ENCODE measurements at places on chromosomes 12 and 14. TPM values are rescaled to one million over a fixed set of nuclear protein-coding genes. Genes with fewer than 3 reads are reported as not detected.

DNA sequence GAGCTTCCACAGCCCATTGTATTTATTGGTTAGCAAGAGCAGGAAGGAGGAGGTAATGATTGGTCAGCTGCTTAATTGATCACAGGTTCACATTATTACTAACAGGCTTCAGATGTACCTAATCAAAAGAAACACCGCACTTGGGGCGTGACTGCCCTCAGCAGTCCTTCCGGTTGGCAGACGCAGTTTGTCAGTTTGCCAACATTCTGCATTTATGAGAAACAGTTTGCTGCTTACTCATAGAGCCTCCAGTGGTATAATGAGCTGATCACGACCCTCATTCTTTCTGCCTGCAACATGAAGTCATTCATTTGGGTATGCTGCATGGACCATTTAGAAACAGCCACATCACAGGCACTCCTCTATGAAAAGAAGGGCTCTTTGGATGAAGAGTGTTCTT, 42.5 kb upstream of the PPM1H start:
- H3K27ac ChIP-seq: no peak overlapping the region
- H3K4me1 ChIP-seq: no peaks in the 10 kb centered on the region
- H3K27me3 ChIP-seq: peaks cover 2% of the 10 kb centered on the region
- no peaks in the 10 kb centered on the region for H3K36me3 ChIP-seq
- DNase-seq: no peak

Gene CCDC175
- total RNA-seq: not detected

Gene TAS2R9
- not detected for total RNA-seq

Gene LRFN5
- 9.8 TPM for total RNA-seq

Gene ZDHHC22
- total RNA-seq: 0.46 TPM

DNA sequence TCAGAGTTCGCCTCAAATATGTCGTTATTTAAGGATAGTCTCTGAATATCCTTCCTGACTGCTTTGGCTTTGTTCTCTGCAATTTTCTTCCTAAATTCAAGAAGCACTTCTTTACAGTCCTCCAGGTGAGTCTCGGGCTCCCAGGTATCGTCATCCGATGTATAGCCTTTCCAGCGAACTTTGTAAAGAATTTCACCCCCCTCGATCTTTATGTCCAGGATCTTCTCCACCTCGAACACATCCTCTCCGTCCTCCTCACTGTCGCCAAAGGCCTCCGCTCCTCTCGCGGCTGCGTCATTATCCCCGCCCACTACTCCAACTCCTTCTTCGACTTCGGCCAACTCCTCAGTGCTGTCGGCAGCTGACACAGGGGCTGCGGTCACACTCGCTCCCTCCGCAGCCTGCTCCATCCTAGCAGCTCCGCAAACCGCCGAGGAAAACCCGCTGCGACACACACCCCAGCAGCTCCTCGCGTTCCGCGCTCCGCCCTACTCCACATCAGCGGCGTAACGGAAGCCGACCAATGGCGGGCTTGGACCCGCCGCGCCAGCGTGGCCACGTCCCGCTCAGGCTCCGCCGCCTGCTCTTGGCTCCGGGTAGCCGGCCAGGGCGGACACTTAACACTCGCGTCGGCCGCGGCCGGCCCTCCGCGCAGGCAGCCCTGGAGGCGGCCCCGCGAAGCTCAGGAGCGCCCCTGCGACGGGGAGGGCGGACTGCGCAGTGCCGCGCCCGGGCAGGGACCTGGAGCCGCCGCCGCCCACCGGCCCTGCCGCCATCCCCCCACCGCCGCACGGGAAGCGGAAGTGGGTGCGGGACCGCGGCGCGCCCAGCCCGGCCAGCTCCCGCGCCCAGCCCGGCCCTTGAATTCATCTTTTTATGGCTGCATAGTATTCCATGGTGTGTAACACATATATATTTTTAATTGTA, 4.1 kb downstream of the CD163L1 start:
- no peaks in the 10 kb centered on the region for H3K27me3 ChIP-seq
- no peaks in the 10 kb centered on the region for H3K36me3 ChIP-seq
- H3K27ac ChIP-seq: no peak overlapping the region
- DNase-seq: no peak

Gene TBX5
- total RNA-seq: not detected

DNA sequence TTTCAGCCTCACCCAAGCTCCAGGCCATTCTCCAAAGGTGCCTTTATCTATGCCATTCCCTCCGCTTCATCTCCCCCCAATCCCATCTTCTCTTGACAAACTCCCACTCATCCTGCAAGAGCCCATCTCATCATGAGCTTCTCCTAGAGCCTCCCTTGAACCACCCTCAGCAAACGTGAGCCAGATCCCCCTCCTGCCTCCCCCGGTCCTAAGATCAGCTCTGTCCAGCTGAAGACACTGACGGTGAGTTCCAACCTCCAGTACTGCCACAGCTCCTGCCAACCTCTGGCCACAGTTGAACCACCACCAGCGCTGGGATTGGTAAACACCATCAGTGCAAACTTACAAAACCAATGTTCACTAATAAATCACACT, 124.6 kb downstream of the BCL11B start:
- H3K36me3 ChIP-seq: no peaks in the 10 kb centered on the region
- H3K4me1 ChIP-seq: no peaks in the 10 kb centered on the region
- 0 out of 2 replicates have a peak, but pooled peaks cover 2% of the 10 kb centered on the region for H3K27me3 ChIP-seq
- no peak overlapping the region for H3K27ac ChIP-seq

GRCh38 chr12:59079002-59079401, 158.7 kb upstream of the LRIG3 start:
- H3K27me3 ChIP-seq: no peaks in the 10 kb centered on the region
- no peak for DNase-seq
- no peaks in the 10 kb centered on the region for H3K4me1 ChIP-seq
- no peaks in the 10 kb centered on the region for H3K36me3 ChIP-seq
- H3K4me3 ChIP-seq: no peak overlapping the region

GRCh38 chr12:54459355-54459754, 14.0 kb downstream of the GTSF1 start:
- no peak for DNase-seq
- peaks cover 47% of the 10 kb centered on the region for H3K27me3 ChIP-seq
- no peaks in the 10 kb centered on the region for H3K4me1 ChIP-seq
- H3K36me3 ChIP-seq: no peaks in the 10 kb centered on the region

Gene ASB2
- total RNA-seq: 0.28 TPM

Gene MAX
- total RNA-seq: 41.4 TPM

Gene GLT1D1
- not detected for total RNA-seq

DNA sequence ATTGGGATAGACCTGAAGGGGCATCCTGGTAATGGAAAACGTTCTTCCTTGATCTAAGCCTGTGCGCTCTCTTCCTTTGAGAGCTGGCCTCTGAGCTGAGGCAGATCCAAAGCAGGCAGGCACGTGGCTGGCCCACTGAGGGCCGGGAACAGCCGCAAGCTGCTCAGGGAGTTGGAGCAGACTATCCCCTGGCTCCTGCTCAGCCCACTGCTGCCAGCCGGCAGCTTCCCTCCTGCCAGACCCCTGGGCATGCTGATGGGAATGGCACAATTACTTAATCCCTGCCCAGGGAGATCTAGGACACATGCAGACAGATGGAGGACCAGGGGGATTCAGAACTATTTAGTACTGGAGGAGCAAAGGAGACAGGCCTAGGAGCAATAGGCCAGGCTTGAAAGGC, 14.4 kb downstream of the NEUROD4 start:
- no peaks in the 10 kb centered on the region for H3K36me3 ChIP-seq
- no peak overlapping the region for H3K27ac ChIP-seq
- no peaks in the 10 kb centered on the region for H3K4me1 ChIP-seq

GRCh38 chr12:49138587-49138986, 7.4 kb upstream of the TUBA1B start:
- DNase-seq: no peak
- no peak overlapping the region for H3K4me3 ChIP-seq
- H3K27me3 ChIP-seq: no peaks in the 10 kb centered on the region

GRCh38 chr12:31119192-31119802, 45.6 kb downstream of the DDX11 start:
- no peaks in the 10 kb centered on the region for H3K36me3 ChIP-seq
- no peaks in the 10 kb centered on the region for H3K27me3 ChIP-seq
- no peak for DNase-seq
- H3K4me3 ChIP-seq: peak overlapping the region; percentile 46
- H3K27ac ChIP-seq: no peak overlapping the region

Gene NANOG
- total RNA-seq: 0.62 TPM

DNA sequence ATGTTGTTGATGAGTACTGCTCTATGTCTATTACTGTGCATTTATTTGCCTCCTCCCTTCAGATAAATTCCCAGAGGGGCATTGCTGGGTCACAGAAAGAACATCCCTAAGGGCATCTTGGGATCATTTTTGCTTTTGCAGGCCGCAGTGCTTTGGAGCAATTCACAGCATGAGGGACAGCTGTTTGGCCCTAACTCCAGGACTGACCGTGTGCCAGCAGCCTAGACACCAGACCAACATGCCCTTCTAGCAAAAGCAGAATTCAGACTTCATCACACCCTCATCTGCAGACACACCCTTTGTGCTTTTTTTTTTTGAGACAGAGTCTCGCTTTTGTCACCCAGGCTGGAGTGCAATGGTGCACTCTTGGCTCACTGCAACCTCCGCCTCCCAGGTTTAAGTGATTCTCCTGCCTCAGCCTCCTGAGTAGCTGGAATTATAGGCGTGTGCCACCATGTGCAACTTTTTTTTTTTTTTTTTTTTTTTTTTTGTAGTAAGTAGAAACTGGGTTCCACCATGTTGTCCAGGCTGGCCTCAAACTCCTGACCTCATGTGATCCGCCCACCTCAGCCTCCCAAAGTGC, 31.0 kb downstream of the RNF34 start:
- DNase-seq: no peak
- no peaks in the 10 kb centered on the region for H3K27me3 ChIP-seq
- no peak overlapping the region for H3K27ac ChIP-seq
- no peaks in the 10 kb centered on the region for H3K4me1 ChIP-seq
- no peak overlapping the region for H3K4me3 ChIP-seq
- H3K36me3 ChIP-seq: peaks cover 10% of the 10 kb centered on the region

DNA sequence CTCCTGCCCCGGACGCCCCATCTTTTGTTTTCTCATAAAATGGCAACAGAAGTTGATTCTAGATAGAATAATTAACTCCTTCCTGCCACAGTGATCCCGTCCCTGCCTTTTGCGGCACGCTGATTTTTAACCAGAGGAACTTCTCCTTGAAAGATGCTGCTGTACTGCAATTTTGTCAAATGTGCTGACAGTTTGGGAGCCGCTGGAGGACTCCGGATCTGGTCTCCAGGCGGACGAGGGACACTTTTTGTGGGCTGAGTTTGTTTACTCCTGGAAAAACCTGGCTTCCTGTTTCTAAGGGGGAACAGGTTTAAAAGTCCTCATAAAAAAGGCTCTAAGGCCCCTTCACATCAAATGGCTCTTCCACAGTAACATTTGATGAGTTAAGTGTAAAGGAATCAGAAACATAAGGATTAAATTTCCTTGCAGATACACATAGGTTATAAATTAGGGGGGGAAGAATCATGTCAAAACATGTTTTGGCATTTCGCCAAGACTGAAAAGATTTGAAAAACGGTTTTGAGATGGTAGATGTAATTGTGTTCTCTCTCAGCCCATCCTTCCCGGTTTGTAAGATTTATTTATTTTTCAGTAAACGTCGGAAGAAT, 15.5 kb downstream of the FZD10 start:
- no peak overlapping the region for H3K27ac ChIP-seq
- DNase-seq: no peak
- no peaks in the 10 kb centered on the region for H3K36me3 ChIP-seq
- H3K4me1 ChIP-seq: no peaks in the 10 kb centered on the region
- H3K4me3 ChIP-seq: no peak overlapping the region

DNA sequence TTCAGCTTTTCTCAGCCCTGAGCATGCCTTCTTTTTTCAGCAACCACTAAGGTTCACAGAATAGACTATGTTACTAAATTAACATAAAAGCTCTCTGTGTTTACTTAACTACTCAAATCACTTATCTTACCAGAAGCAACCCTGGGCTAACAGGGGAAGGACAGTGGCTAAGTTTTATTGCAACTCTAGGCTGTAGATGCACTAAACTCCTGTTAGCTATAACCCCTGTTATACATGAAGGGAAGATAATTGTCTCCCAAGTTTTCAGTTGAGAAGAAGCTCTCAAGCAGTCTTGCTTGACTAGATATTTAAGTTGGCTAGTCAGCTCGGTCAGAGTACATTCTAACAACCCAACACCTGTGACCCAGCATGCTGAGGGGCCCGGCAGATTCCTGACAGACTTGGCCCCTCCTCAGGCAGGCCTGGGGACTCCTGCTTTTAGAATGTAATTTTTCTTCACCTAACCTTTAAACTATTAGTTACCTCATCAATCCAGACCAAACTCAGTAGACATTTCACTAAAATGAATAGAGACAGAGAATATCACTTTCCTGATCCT, 464.5 kb downstream of the EGLN3 start:
- DNase-seq: no peak
- no peaks in the 10 kb centered on the region for H3K36me3 ChIP-seq
- H3K4me3 ChIP-seq: no peak overlapping the region
- no peak overlapping the region for H3K27ac ChIP-seq
- no peaks in the 10 kb centered on the region for H3K27me3 ChIP-seq

- no peaks in the 10 kb centered on the region for H3K36me3 ChIP-seq
- DNase-seq: peak; percentile 35
- H3K4me3 ChIP-seq: no peak overlapping the region
- H3K27me3 ChIP-seq: peaks cover 2% of the 10 kb centered on the region
- H3K27ac ChIP-seq: no peak overlapping the region
These were observed 110.1 kb upstream of the TMEM132D start for GRCh38 chr12:130013771-130014484.

Gene CLEC2A
- total RNA-seq: not detected

DNA sequence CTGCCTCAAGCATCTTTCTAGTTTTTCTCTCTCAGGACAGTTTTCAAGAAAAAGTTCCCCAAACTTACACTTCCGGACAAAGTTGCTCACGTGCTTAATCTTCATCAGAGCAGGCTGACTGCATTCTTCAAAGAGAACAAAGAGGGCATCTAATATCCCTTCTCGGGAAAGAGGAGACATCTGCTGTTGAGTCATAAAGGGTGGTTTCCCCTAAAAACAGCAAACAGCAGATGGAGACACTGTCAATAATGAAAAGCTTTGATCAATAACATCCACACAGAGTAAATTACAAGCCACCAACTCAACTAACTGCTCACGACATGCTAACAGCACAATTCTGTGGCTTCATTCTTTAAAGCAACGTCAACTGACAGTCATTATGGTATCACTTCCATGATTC, 8.1 kb downstream of the CIT start:
- H3K4me1 ChIP-seq: no peaks in the 10 kb centered on the region
- no peak overlapping the region for H3K4me3 ChIP-seq
- no peaks in the 10 kb centered on the region for H3K27me3 ChIP-seq
- DNase-seq: no peak
- no peak overlapping the region for H3K27ac ChIP-seq

DNA sequence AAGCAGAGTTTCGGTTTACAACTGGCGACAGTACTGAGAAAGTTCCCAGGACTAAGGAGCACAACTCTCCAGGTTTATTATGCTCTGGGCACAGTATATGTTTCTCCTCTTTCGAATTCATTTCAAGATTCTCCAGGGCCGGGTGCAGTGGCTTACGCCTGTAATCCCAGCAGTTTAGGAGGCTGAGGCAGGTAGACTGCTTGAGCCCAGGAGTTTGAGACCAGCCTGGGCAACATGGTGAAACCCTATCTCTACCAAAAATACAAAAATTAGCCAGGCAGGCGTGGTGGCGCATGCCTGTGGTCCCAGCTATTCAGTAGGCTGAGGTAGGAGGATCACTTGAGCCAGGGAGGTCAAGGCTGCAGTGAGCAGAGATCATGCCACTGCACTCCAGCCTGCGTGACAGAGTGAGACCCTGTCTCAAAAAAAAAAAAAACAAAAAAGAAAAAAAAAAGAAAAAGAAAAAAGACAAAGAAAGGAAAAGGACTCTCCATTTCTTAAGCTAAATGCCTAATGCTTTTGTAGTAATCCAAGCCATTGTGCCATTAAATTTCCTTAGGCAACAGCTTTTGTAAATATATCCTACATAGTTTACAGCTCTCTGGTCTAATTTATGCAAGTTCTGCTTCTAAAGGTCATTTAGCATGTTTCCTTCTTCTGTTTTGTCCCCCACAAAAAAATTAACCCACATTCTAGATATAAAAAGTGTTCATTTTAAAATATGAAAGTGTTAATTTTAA, 34.8 kb downstream of the ATL1 start:
- H3K27ac ChIP-seq: no peak overlapping the region
- no peaks in the 10 kb centered on the region for H3K27me3 ChIP-seq
- no peak for DNase-seq
